ENCODE measurements at places on chromosomes 11 and 22. TPM values are rescaled to one million over a fixed set of nuclear protein-coding genes. Genes with fewer than 3 reads are reported as not detected.

Gene SMC1B
- not detected for polyA plus RNA-seq

Gene PTPRCAP
- polyA plus RNA-seq = 1,093 TPM

Gene CBX7
- 35.4 TPM for polyA plus RNA-seq

Gene TANGO2
- 44.5 TPM for polyA plus RNA-seq

Gene MMP13
- not detected for polyA plus RNA-seq

Gene SPDYC
- not detected for polyA plus RNA-seq

Gene OR51E2
- not detected for polyA plus RNA-seq

Gene NXPE2
- not detected for polyA plus RNA-seq

Gene EXPH5
- polyA plus RNA-seq = 0.05 TPM

Gene DRD2
- not detected for polyA plus RNA-seq

Gene CAVIN3
- polyA plus RNA-seq = not detected

Gene CEND1
- polyA plus RNA-seq = 0.99 TPM

All from IgD-negative memory B cell (primary cell).